Aorta (tissue), 5 donors: ENCODE measurements at places on chromosomes 11 and 22. TPM values are rescaled to one million over a fixed set of nuclear protein-coding genes. Genes with fewer than 3 reads are reported as not detected.

- DNase-seq, result no peak
Observed at GRCh38 chr11:130561441-130561881, 113.0 kb downstream of the ADAMTS15 start.

DNA sequence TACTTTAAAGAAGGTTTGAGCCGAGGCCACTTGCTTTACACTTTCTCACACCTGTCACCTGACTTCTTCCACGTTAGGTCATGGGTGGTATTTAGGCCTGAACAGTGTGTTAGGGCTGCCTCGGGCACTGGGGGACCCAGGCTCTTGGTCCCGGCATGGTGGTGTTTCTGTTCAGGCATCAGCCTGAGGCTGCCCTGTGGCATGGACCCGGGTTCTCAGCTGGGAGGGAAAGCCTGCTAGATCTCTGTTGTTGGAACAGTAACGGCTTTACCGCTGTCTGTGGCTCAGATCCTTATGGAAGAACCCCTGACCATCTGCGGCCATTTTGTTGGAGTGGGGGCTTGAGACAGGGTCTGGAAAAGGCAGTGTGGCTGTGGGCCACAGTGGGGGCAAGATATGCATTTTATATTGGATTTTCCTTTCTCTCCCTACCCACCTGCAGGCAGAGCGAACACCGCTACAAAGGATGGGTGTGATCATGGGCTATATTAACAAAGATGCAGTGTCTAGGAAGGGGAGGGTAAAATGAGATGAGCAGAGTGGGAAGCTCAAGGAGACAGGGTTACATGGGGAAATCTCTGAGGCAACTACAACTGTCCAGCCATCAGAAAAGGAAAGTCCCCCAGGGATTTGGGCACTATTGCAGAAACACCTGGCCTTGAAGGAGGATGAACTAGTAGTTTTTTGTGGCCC is 1.6 kb upstream of the KCNJ11 start:
- DNase-seq, result no peak

GRCh38 chr11:100562128-100562527 is 125.0 kb upstream of the ARHGAP42 start:
- DNase-seq, result no peak

- DNase-seq, result no peak
Observed at GRCh38 chr22:29580200-29580810, 608 bp downstream of the NIPSNAP1 start.

DNA sequence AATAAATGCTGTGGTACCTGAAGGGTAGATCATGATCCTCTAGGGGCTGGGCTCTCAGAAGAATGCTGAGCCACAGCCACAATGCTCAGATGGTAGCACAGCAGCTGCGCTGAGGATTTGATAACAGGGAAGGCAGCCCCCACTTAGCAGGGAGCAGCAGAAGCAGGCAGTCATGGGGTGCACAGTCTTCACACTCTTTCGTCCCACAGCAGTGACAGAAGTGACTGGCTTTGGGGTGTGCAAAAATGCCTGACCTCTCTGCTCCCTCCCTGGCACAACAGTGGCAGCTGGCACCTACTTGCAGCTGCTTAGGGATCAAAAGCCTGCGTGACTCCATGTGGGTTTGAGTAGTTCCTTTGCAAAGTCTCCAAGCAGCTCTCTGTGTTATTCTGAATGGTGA is 1349.8 kb upstream of the RAG2 start:
- no peak for DNase-seq

DNA sequence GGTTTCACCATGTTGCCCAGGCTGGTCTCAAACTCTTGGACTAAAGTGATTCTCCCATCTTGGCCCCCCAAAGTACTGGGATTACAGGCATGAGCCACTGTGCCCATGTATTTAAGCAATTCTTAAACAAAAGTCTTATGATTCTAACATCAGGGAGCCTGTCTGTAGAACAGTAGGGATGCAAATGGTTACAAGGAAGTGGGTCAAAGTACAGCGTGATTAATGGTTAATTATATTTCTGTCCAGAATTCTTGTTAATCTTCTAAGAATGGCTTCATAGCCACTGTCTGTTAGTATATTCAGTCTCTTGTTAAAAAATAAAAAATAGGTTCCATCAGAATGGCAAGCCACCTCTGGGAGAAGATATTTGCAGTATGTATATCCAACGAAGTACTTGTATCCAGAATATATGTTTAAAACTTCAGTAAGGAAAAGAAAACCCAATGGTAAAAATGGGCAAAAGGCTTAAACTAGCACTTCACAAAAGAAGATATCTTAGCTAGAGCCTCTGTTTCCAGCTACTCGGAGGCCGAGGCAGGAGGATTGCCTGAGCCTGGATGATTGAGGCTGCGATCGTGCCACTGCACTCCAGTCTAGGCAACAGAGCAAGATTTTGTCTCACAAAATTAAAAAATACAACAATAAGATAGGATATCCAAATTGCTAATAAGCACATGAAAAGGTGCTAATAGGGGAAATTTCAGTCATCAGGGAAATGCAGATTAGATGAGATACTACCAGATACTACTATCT is 22.9 kb downstream of the ATG13 start:
- no peak for DNase-seq

GRCh38 chr11:2103668-2104523 is 35.3 kb downstream of the IGF2 start:
- no peak for DNase-seq

DNA sequence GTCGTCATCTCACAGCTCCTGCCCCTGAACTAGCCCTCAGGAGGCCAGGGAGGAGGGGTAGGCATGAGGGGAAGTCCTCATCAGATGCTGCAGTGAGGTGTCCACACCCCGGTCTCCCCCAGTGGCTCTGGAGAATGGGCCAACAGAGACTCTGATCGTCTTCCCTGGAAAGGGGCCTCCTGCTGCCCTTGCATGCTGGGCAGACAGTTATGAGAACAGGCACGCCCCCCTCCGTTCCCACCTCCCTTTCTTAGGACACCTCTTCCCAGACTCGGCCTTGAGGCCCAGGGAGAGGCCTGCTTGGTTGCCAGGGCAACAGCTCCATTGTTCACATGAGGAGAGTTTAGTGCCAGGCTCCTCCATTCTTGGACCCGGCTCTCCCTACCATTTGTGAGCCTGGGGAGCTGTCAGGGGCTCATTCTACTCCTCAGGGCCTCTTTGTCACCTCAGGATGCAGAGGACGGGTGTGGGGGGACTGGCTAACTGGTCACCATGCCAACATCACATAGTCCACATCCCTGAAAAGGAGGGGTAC is 157.7 kb downstream of the TTC17 start:
- no peak for DNase-seq

DNA sequence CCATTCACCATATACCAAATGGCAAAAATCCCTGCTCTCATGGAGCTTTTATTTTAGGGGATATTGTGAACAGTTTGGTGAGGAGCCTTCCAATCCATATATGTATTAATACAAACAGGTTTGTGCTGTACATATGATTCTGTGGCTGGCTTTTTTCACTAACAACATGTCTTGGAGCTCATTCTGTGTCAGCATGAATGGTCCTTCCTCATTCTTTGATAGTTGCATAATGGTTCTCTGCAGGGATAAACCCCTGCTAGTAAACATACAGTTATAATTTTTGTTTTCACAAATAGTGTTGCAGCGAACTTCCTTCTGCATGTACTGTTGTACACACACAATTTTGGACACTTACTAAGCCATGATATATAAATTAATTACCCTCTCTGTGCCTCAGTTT is 8.3 kb downstream of the PRR5L start:
- no peak for DNase-seq

Gene BLID
- 9.7 TPM for total RNA-seq

Gene SCGB1D2
- not detected for total RNA-seq

Gene OR5AS1
- not detected for total RNA-seq

Gene HTR3A
- not detected for total RNA-seq

Gene CRYBB3
- 0.84 TPM for total RNA-seq

Gene GPR83
- total RNA-seq, result not detected

Gene CCDC34
- 1.4 TPM for total RNA-seq

Gene IMMP1L
- total RNA-seq, result 13.5 TPM

Gene DLG2
- total RNA-seq, result 19.4 TPM

Gene EI24
- total RNA-seq, result 47.1 TPM

Gene PRG2
- 0.84 TPM for total RNA-seq

Gene OR56A4
- total RNA-seq, result not detected
